NCI-H446 treated with DMSO at 0.1 percent for 48 hours (cell line): ENCODE measurements at places on chromosomes 12 and 14.
A peak's percentile ranks its signal among the peaks of the same experiment; 100 is the strongest.

GRCh38 chr12:23906329-23906728 is 43.1 kb downstream of the SOX5 start:
- peak; percentile 85 for DNase-seq

DNA sequence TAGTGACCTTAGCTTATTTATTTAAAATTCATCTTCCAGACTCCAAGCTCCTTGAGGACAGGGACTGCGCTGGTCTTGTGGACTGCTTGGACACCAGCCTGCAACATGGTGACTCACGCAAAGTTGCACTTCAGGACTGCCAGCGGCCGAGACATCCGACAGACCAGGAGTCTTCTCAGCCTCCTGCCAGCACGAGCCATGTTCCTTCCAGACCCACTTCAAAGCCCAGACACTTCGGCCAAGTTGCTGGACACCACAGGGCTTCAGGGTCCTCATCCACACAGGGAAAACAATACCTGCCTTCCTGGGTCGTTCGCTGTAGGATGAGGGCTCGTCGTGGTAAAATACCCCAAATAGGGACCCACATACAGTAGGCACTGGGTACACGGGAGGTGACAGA is 88.7 kb downstream of the BCL11B start:
- no peak for DNase-seq

DNA sequence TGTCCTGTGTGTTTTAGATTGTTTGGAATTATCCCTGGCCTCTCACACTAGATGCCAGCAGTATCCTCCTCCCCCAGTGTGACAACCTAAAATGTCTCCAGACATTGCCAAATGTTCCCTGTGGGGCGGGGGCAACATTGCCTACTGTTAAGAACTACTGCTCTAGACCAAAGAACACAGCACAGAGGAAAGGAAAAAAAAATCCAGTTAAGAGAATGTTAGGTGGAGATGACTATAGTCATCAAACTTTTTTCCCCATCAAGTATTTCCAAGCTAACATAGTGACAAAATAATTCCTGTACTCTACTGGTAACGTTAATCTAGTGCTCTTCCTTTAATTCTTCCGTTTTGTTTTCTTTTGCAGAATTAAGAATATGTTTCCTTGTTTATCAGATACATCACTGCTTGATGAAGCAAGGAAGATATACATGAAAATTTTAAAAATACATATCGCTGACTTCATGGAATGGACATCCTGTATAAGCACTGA is 3.5 kb downstream of the CDKN1B start:
- DNase-seq, result no peak

- no peak for DNase-seq
These were observed 152.1 kb downstream of the METTL25 start for GRCh38 chr12:82510386-82510785.

GRCh38 chr14:25086821-25087396 is 37.0 kb upstream of the STXBP6 start:
- DNase-seq, result no peak

DNA sequence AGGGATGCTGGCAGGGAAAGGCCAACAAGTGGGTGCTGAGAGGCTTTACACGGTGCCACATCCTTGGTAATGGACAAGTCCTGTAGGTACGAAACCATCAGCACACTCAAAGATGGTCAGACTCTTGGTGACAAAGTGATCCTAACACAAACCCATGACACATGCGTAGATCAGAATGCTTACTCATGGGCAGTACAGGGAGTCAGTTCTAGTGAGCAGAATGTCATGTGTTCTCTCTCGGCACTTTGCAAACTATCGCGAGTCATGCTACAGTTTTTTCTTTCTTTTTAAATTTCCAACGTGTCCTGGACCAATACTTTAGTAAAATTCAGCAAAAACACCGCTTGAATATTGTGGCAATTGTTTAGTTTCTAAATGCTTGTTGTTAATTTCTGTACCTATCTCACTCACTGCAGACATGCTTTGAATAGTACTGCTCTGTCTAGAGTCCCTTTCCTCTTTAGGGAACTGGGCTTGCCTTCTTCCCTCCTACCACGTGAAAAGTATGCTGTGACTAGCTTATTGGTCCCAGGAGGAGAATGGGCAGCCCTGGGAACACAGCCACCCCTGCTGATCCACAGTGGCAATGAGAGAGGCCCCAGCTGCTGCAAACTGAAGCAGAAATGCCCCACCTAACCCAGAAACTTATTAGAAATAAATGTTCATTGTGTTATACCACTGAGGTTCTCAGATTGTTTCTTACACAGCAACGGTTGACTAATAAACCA is 62.4 kb downstream of the UBR7 start:
- no peak for DNase-seq

DNA sequence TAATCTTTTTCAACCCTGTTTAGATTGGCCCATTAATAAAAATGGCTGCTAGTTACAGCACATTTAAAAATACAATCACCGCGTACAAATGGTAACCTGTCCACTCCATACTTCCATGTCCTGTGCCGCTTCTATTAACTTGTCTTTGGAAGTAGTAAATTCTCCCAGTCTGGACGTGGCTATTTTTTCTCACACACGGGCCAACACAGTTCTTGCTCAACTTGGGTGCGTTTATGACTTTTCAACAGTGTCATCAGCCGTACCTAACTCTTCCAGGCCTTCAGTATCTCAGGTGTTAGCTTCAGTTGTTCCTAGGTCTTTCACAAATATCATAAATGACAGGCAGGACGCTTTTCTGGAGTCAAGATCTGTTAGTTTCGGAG is 475 bp upstream of the PCNX1 start:
- DNase-seq, result no peak

- DNase-seq, result no peak
These were observed 316.2 kb downstream of the VRK1 start for GRCh38 chr14:97113339-97113738.
